Germinal center (tissue), 1 donor: ENCODE measurements at places on chromosomes 2 and 18.

- peak; percentile 84 for DNase-seq
Observed at GRCh38 chr2:218880102-218880858, at the start of gene WNT10A. Gene WNT10A, plus strand, starts transcription at chr2:218880852. Its CDS starts 144 bp downstream, at chr2:218880996.

DNA sequence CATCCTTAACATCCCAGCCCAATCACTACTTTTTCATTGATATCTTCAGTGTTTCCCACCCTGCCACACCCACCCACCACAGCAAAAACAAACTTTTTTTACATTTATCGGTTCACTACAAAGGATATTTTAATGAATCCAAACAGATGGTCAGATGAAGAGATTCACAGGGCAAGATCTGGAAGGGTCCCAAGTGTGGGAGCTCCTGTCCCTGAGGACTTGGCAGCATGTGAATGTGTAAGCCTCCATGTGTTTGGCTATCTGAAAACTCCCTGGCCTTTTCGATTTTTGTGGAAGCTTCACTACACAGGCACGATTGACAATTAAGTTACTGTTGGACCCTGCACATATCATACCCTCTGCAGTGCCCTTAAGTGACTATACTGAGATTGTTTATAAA, 48.1 kb upstream of the CRIM1 start:
- no peak for DNase-seq

GRCh38 chr18:78751664-78752063, 228.0 kb upstream of the SALL3 start:
- DNase-seq: no peak

GRCh38 chr18:24270937-24271380, 126.7 kb downstream of the OSBPL1A start:
- no peak for DNase-seq

- no peak for DNase-seq
Observed at GRCh38 chr2:113275556-113276215, 3.0 kb downstream of the PAX8 start.

DNA sequence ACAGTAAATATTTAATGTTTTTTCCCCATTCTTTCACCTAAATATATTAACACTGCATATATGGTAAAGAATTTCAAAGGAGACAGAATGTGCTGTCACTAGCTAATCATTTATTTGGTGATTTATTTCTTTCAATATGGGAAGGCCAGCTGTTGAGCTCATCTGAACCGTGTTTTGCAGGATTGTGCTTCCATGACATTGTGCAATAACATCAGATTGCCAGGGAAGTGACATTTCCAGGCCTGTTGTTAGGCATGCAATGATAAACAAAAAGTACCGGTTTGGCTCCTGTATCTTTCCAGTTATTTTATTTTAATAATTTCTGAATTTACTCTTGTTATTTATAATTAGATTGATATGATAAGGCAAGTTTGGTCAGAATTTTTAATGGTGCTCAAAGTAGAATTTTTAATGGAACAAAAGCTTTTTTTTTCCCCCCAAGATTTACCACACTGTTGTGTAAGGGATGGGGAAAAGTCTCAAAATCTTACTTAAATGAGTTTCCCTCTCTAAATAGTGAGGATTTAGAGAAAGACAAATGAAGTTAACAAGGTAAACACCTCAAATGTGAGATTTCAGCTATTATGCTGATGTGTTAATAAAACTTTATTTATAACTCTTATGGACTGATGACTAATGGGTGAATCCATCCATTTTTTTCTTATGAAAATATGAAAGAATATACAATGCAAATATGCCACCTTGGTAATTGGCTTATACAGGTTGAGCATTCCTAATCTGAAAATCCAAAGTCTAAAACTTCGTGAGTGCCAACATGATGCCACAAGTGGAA, 52.7 kb downstream of the MALT1 start:
- DNase-seq: no peak

GRCh38 chr2:217858519-217859491, 144.0 kb downstream of the TNS1 start:
- DNase-seq: no peak

DNA sequence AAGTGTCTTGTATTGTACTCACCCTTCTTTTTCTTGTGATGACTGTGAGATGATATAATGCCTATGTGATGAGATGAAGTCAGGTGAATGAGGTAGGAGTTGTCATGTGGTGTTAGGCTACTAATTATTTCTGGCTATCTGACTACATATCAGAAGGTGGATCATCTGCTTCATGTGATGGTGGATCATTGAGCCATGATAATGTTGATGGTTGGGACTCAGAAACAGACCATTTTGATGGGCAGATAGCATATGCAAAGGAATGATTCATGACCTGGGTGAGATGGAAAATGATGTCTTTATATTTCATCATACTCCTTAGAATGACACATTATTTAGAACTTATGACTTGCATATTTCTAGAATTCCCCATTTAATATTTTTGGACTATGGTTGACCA, 19.5 kb downstream of the ANKRD30B start:
- no peak for DNase-seq

DNA sequence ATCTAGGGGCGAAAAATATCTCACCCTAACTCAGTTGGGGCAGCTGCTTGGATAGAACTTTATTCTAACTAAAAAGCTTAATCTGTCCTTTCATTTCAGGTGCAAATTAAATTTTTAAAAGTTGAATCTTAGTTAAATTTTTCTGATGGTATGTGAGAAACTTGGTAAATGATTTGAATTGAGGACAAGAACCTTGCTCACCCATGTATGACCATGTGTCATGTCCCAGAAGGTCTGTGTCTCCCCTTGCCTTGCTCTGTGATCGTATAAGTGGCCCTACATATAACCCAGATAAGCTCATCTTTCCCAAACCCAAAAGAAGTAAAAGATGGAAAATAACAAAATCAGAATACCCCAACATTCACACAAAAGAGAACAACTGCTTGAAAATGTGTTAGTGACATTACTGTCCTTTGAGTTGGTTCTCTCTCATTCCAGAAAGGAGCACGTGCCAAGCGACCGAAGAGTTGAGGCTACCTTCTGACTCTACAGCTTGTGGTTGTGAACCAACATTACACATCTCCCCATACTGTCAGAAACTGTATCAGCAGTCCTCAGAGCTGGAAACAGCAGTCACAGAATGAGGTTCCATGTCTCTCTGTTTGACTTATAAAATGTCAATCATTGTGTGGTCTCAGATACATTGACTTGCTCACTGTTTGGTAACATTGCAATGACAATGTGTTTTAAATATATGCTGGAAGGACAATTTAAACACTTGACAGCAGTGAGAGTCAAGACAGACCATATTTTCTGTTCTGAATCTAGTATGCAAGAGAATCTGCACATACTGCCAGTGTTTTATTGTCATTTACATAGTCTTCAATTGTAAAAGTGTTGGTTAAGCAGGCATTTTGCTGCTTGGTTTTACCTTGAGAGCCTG, 46.3 kb upstream of the TANK start:
- no peak for DNase-seq

DNA sequence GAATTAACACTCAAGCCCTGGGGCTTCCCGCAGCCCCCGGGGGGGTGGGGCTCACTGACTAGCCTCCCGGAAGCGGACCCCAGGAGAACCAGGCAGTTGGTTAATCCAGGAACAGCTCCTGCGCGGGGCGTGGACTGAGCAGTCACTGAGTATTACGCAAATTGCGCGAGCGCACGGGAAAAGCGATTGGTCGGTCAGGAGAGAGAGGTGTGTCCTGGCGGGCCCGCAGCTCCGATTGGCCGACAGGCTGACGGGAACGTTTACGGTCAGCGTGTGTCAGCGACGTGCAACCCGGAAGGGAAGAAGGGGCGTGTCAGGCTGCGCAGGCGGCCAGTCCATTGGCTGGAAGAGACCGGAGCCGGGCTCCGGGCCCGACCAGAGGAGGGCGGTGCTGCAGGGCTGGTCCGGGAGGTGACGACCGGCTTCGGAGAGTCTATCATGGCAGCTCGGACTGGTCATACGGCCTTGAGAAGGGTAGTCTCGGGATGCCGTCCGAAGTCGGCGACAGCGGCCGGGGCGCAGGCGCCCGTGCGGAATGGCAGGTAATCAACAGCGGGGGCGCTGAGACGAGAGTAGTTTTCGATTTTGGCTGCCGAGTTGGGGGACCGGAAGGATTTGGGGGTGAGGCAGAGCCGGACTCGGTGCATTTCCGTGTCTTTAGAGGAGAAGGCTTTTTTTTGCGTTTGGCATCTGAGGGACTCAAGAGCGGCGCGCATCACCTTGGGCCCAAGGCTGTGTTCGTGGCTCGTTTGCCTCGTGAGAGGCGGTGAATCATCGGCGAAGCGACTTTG, at the start of gene COQ10B:
COQ10B (plus strand) TSS at position 430 of the 791 bp plus-strand sequence; CDS start at position 439, 9 bp downstream.
- peak; percentile 98 for DNase-seq

DNA sequence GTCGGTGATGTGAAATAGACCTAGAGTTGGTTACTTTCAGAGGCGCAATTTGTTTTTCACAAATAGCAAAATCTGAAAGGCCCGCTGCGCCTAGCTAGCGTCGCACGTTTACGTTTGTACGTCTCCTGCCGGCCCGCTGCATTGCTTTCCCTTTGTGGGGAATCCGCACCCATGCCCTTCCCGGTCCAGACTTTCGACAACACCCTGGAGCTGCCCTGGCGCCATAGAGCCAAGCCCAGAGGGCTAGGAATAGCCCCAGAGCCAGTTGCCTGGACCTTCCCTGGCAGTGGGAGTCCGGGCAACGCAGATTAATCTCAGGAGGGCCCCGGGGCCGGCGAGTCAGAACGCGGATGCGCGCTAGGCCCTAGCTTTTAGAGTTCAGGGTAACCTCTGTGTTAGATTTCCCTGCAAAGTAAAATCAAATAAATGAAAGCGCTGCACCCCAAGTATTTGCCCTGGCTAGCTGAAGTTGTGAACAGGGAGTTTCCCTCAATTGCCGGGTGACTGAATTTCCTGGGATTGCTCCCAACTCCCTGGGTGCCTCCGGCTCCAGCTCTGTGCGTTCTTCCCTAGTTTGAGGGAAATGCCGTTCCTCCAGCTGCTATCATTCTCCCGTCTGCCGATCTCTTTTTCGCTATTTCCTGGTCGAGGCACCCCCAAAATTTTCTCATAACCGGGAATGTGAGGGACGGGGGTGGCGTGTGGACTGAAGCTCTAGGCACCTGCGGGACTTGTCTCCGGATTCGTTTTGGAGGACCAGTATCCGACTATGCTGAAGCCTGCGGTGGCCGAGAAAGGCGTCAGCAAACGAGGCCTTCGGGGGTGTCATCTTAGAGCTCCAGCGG, 1.2 kb upstream of the EN1 start:
- DNase-seq: no peak

DNA sequence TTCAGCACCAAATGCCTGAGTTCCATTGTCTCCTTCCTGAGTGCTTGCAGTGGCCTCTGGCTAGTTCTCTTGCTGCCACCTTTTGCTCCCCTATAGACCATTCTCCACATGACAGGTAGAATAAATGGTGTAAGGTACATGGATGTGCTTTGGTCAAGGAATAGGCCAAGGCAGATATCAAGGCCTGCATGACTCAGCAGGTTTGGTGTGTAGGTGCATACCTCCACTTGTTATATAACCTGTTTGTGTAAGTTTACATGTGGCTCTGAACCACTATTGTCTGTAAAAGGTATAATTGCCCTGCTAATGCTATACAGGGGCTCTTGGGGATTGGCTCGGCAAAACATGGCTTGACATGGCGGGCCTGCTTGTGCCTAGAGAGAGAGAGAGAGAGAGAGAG, 143.5 kb downstream of the KLHL14 start:
- DNase-seq: no peak

- DNase-seq: peak; percentile 16
Observed at GRCh38 chr2:7703543-7704144, 786.4 kb downstream of the RNF144A start.

GRCh38 chr2:230913406-230914143, 11.5 kb downstream of the GPR55 start:
- DNase-seq: peak; percentile 58

GRCh38 chr2:121903037-121903689, 147.7 kb downstream of the TSN start:
- DNase-seq: no peak

- DNase-seq: no peak
Observed at GRCh38 chr2:41853427-41854191, 194.2 kb upstream of the PKDCC start.

- no peak for DNase-seq
Observed at GRCh38 chr2:8118940-8119781, 562.7 kb upstream of the ID2 start.

GRCh38 chr18:23822590-23823385, 133.5 kb downstream of the LAMA3 start:
- DNase-seq: no peak

DNA sequence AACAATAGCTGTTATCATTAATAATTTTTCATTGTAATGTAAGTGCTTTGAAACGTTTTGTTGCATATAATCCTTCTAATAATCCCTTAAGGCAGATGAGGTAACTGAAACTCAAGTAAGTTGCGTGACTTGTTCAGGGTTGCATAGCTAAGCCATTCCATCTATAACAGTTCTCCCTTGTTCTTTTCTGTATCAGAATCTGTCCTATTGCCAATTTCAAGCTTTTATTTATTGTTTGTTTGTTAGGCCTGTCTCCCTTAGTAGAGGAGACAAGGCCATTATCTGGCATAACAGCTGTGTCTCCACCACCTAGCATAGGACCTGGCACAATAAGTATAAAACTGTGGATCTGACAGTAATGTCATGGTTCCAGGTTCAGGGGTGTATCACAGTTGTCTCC, 19.4 kb downstream of the BABAM2 start:
- DNase-seq: no peak

- no peak for DNase-seq
Observed at GRCh38 chr2:3535794-3536681, 16.7 kb upstream of the ADI1 start.

- no peak for DNase-seq
Observed at GRCh38 chr2:205654878-205655605, 27.3 kb upstream of the NRP2 start.
